ENCODE measurements at places on chromosomes 6 and 20.
A peak's percentile ranks its signal among the peaks of the same experiment; 100 is the strongest.

DNA sequence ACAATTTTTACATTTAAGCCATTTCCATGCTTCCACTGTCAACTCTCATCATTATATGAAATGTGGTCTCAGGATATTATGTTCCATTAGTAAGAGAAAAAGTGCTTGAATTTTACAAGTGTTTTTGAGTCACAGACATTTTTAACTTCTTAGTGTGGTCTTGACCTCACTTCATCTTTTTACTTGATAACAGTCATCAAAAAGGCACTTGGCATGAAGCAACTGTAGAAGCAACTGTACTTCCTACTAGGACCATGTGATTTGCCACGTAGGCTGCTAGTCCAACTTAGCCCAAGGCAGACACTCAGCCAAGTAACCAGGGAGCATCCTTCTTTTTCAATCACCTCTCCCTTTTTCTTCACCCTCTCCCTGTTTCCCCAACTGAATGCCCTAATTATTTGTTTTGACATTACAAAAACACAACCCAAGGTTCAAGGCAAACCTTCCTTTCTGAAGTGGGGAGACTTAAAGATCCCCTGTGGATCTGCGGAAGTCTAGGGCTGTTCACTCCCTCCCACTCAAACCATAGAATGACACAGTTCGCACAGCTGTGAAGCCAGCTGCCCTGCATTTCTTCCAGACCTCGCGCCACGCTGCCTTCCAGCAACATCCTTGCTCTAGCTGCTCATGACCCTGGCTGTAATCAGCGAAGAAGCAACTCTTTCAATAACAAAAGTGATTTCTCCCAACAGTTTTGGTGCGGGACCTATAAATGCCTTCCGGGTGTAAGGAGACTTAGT, 45.0 kb downstream of the PHACTR1 start:
- peak; percentile 49 for DNase-seq

- no peak for DNase-seq
Measured at GRCh38 chr6:108484016-108484415, 76.7 kb upstream of the FOXO3 start.

DNA sequence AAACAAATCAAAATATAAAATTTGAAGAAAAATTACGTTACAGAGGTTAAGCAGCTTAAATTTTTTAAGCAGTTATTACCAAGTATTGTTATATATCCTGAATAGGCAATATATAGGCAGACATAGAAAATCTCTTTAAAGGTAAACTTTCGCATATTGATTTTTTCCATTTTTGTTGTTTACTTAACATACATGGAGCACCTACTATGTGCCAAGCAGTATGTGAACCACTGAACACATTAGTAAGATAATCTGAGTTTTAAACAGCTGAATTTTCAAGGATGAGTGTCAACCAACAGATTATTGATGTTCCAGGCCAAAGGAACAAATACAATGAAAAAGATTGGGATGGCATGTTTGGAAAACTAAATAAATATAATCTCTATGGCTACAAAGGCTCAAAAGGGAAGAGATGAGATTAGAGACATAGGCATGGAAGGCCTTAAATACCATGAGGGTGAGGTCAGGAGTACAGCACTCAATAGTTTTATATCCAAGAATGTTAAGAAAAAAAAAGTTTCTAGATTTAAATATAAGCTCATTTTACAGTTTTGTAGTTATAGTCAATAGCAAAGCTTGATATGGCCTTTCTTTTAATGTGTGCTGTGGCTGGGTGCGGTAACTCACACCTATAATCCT, 277.5 kb downstream of the PTPRK start:
- DNase-seq, result no peak

- DNase-seq, result no peak
Measured at GRCh38 chr6:44933108-44933507, 395.0 kb upstream of the RUNX2 start.

DNA sequence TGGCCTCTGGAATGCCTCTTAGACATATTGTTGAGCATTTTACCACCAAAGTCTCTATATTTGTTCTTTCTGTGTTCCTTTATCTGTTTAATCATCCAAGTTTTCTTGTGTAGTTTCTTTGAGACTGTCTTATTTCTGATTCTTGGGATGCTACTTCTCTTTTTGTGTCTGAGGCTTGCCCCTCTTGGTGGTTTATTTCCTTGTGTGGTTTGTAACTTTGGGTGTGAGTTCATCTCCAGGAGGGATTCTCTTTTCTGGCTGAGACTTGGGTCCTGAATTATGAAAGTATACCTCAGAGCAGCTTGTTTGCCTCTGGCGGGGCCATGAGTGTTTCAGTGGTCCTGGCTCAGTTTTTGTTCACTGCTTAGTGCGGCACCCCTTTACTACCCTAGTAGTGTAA, 33.9 kb downstream of the PPARD start:
- DNase-seq, result no peak

DNA sequence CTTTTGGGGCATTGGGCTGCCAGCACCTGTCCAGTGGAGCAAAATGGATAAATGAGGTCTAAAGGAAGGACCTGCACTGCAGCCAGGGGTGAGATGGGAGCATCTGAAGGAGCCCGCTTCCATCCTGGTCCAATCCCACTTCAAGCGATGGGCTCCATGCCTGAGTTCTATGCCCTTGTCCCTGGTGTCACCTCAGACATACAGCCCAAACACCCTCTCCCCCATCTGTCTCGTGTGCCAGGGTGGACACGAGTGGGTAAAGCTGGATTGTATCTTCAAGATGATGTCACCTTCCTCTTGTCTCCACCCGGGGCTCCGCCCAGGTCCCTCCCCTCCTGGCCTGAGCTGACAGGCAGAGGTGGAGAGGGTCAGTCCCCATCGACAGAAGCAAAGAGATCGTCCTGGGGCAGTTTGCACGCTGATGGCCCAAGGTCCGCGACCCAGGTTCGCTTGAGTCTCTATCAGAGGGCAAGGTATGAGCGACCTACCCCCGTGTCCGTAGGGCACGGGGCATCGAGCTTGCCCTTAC, 544 bp downstream of the SMIM29 start:
- DNase-seq, result peak; percentile 52

DNA sequence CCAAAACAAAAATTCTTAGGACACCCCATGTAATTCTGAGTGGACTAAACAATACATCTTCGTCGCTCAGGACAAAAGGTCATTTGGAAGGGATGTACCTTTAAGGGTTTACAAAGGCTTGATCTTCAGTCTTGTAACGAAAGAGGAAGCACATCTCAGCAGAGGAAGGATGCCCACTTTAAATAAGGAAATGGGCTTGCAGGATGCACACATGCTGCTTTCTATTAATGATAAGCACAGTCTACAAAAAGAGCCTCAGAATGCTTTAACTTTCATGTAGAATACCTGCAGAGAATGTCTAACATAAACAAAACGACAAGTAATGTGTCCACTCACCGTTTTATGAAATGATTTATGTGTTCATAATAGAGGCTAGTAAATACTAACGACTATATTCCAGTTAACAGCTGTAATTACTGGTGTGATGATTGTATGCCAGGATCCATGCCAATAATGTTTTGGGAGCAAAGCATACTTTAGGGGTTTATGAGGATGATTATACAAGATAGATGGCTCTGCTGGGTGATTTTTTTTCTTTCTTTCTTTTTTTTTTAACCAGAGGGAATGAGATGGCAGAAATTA, 216.9 kb downstream of the GMDS start:
- DNase-seq, result peak; percentile 52

- DNase-seq, result no peak
Measured at GRCh38 chr20:61730631-61731362, 334.9 kb downstream of the TAF4 start.

DNA sequence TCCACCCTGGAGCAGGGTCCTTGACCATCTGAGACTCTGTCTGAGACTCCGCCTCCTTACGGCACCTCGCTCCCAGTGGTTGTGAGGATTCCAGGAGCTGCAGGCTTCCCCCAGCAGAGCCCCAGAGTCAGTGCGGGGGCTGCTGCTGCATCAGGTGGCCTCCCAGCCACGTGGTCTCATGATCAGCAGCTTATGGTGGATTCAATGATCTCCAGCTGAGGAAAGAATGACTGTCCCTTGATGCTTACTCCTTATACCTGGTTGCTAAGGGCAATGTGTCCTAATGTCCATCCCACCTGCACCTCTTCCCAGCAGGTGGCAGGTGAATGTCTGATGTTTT, 40.0 kb downstream of the SLC22A1 start:
- no peak for DNase-seq

- DNase-seq, result peak; percentile 75
Measured at GRCh38 chr6:12605888-12606345, 110.7 kb upstream of the PHACTR1 start.

DNA sequence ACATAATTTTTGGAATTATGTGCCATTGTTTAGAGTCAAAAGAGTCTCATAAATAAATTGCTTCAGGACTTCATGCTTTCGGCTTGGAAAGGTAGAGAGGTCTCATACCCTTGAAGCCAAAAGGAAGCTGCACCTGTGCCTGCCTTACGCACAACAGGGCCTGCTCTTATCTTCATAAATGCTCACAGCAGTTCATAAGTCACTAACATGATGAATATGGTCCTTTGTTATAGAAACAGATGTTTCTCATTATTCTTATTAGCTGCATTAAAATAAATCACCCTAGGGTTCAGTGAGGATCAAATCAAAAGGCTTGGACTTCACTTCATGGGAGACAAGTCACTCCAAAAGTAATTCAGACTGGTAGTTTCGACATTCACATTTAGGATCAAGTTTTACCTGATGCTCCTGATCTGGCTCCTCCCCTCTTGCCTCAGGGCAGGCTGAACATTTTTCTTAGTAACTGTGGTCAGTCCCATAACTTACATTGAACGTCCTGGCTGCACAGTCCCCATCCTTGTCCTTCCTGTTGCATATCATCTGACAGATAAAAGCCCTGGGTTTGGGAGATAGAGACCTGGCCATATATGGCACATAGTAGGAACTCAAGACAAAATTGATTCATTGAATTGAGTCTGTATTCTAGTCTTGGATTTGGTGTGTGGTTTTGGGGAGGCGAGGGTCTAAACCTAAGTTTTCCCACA, 20.7 kb upstream of the SH3BGRL2 start:
- DNase-seq, result no peak

DNA sequence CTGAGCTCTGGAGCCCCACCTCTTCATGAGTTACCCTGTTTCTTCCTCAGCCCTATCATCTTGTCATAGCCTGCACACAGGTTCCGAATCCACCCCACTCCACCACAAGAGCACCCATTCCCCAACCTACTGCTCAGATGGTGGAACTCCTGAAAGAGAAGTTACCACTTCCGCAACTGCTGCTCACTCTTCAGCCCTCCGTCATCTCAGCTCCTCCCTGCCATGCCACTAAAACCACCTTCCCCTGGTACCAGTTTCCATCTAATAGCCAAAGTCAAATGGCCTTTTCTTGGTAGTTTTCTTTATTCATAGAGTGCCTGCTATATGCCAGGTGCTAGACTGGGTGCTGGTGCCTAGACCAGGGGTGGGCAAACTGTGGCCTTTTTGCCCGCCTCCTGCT, 3.9 kb downstream of the RAB22A start:
- DNase-seq, result no peak

DNA sequence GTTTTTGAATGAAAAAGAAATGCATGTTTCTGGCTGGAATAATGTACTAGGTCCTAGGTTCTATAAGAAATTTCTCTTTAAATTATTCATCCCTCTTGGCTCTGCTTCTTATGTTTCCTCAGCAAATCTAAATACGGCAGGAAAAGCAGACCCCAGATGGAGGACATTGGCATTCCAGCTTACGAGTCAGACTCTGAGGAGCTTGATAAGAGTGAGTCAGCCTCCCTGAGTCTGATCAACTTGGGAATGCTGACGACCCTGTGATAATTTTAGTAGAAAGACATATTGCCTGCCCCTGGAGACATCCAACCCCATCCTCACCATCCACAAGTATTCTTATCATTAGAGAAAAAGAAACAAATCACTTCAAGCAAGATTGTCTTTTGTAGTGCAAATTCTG, 509.7 kb upstream of the MARCKS start:
- peak; percentile 27 for DNase-seq

DNA sequence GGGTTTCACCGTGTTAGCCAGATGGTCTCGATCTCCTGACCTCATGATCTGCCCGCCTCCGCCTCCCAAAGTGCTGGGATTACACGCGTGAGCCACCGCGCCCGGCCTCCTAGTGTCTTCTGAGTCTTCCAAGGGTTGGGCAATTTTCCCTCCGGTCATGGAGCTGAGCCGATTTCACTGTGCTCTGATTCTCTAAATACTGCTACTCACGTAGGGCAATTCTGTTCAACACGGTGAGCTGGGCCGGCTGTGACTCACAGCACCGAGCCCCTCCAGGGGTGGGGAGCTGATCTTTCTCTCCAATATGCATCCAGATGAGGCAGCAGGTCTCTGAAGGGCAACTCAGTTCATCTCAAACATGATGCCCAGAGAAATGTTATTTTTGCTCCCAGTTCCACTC, 71.6 kb upstream of the CD93 start:
- DNase-seq, result no peak

GRCh38 chr20:51625105-51625504, 82.6 kb upstream of the NFATC2 start:
- DNase-seq, result no peak

GRCh38 chr20:19964289-19965265, 52.6 kb upstream of the NAA20 start:
- DNase-seq, result peak; percentile 44

- DNase-seq, result no peak
Measured at GRCh38 chr6:23533944-23534343, 592.1 kb upstream of the NRSN1 start.

- DNase-seq, result peak; percentile 52
Measured at GRCh38 chr20:2771631-2772080, 28.8 kb downstream of the CPXM1 start.

GRCh38 chr20:50280851-50281655, 90.4 kb downstream of the CEBPB start:
- no peak for DNase-seq

GRCh38 chr6:30709101-30709868, 7.8 kb downstream of the MDC1 start:
- DNase-seq, result no peak

- no peak for DNase-seq
Measured at GRCh38 chr6:157574851-157575424, 193.9 kb downstream of the ZDHHC14 start.

DNA sequence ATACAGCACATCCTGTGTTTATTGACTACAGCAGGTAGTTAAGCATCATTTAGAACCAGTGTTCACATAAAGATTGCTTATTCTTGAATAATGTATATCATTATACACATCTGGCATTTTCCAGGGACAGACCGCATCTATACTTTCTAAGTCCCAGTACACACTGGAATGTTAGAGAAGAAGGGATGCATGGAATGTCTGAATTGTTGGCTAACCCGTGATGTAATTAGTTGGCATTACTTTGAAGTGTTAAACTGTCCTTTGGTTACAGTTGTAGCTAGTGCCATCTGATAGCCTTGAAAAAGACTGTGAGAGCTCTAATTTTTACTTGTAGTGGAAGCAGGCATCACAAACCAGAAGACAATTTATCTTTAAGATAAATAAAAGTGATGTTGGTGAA, 29.8 kb upstream of the MCHR2 start:
- no peak for DNase-seq

DNA sequence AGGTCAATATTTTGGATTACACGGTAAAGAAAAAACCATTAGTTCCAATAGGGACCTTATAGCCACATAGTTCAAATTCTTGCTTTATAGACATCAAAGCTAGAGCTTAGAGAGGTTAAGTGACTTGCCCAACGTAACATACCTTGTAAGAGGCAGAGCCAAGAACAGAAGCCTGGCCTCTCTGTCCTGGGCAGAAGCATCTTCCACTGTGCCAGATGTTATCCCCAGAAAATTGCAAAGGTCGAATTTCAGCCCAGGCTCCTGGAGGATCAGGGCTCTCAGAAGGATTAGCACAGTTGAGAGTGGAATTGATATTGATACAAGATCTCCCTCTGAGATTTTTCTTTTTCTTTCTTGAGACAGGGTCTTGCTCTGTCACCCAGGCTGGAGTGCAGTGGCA, 6.1 kb downstream of the SMIM28 start:
- no peak for DNase-seq

- DNase-seq, result peak; percentile 72
Measured at GRCh38 chr6:108559884-108560462, 744 bp upstream of the FOXO3 start.

GRCh38 chr6:11206576-11206975, 25.9 kb downstream of the NEDD9 start:
- no peak for DNase-seq

All from A172 (cell line).